ENCODE measurements at places on chromosomes 7 and 10.

- DNase-seq = no peak
Measured at GRCh38 chr10:114902151-114902550, 35.8 kb upstream of the TRUB1 start.

- DNase-seq = no peak
Measured at GRCh38 chr7:107944411-107945169, 53.6 kb downstream of the DLD start.

DNA sequence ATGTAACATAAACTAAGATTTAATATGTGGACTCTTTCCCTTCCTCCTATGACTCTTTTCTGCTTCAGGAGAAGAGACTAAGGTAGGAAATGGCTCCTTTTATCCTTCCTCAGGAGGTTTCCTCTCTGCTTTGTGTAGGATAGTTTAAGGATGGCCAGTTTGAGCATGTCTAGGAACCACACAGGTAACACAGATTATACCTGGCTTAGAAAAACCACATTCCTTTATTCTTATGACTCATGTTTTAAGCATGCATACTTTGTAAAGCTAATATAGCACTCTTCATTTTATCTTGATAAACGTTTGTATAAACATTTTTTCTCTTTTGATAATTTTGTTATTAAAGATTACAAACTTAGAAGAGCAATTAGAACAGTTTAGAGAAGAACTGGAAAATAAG, 57.8 kb downstream of the CYP51A1 start:
- no peak for DNase-seq

DNA sequence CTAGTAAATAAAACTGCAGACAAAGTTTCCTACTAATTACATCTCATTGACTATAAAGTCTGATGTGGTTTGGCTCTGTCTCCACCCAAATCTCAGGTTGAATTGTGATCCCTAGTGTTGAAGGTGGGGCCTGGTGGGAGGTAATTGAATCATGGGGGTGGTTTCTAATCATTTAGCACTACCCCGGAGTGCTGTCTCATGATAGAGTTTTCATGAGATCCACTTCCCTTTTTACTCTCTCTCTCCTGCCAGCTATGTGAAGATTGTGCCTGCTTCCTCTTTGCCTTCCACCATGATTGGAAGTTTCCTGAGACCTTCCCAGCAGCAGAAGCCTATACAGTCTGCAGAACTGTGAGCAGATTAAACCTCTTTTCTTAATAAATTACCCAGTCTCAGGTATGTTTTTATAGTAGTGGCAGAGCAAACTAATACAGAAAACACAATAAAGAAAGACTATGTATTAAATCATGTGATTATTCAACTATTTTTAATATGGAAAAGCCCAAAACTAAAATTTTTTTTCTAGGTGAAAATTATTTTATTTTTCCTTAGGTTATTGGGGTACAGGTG, 232.1 kb downstream of the FZD1 start:
- DNase-seq = no peak

DNA sequence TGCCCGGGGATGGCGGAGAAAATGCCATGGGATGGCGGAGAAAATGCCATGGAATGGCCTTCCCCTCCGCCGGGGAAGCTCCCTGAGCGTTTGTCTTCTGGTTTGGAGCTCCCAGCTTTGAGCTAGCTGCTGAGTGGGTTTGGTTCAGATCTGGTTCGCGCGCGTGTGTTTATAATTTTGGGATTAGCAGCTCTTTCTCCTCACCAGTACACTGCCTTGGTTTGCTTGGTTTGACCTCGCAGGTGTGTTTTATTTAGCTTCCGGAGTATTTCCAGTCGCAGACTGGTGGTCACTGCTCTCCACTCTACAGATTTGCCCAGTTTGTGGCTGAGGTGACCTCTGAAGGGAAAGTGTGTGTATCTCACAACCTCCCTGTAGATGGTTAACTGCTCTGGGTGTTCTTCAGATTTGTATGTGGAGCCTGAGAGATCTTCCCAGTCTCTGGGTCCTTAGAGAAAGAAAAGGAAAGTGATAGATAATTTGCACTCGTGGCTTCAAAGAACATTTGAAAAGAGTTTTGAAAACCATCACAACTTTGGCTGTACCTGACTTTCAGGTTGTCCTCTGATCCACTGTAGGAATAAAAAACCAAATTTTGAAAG, 597 bp downstream of the ZNF277 start:
- DNase-seq = no peak

DNA sequence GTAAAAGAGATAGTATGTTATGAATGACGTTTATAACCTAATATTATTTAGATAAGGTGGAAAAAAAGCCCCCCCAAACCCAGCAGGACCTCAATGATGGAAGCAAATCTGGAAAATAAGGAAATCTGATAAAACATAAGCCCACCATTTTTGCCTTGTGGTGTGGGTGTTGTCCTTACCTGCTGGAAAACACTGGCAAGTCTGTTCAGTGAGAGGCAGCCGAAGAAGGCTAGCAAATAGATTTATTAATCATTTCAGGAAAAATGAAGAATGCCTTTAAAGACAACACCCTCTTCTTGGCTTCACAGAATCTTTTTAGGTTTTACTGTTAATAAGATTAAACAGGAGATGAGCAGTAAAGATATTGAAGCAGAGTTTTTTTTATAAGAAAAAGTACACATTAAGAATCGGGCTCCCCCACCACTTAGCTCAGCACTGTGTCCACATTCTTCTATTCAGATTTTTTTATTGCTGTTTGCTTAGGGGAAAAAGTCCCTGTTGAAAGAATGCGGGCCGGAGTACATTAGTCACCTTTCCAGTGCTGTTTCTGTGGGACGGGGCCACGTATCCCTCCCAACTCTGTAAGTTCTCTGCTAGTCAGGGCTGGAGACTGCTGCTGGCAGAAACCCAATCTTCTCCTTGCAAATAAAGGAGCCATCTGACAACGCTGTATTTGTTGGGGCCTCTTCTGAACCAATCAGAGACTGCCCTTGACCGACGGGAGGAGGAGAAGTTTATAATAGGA, 104.1 kb downstream of the EVX1 start:
- no peak for DNase-seq

GRCh38 chr7:6559896-6560295, 8.6 kb upstream of the GRID2IP start:
- no peak for DNase-seq

DNA sequence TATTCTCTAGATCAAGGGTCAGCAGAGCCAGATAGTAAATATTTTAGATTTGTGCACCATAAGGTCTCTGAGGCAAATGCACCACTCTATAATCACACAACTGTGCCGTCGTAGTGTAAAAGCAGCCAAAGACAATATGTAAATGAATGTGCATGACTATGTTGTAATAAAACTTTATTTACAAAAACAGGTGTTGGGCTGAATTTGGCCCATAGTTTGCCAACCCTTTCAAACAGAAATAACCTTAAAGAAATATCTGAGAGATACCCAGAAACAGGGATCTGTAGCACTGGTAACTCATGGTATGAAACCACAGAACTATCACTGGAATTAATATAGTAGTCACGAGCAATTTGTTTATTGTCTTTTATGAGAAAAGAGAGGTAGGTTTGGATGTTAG, 86.0 kb downstream of the ARID5B start:
- no peak for DNase-seq

- no peak for DNase-seq
Measured at GRCh38 chr10:58574058-58574457, 61.4 kb downstream of the BICC1 start.

DNA sequence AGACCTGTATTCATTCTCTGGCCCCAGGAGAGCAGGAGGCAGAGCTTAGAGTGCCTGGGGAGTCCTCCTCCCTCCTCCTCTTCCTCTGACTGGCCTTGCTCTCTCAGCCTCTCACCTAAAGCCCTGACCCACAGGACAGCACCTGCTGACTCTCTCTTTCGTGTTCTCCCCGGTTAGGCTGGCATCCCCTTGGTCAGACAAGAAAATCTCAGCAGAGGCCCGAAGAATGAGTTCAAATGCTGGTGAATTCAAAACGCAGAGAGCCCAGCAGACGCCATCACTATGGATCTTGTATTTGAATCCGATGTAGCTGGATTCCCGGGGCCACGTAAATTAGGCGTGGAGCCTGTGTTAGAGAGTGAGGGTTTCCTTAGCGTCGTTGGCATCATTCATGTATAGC, 255.3 kb downstream of the KLF6 start:
- DNase-seq = no peak

DNA sequence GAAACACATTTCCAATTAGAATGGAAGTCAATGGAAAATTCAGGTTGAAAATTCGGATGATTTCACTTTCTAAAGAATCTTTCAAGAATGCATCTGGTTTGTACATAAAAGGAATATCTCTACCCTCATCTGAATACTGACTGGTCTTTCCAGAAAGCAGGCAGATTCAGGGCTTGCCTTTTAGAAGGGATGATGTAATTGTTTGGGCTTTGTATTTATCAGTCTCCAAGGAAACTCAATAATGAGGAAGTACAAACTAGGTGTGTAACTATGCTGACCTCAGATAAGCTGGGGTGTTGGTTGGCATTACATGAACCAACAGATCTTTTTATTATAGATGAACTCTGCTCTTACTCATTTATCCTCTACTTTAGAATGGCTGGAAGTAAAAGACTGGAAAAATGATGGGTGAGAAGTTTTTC, 24.1 kb downstream of the PDLIM1 start:
- DNase-seq = no peak

GRCh38 chr10:50992356-50992901, 81.9 kb upstream of the PRKG1 start:
- DNase-seq = no peak

- DNase-seq = no peak
Measured at GRCh38 chr7:136969761-136970160, 101.3 kb downstream of the CHRM2 start.
